Esophagus mucosa (tissue), 1 donor: ENCODE measurements at places on chromosomes 16 and 17. TPM values are rescaled to one million over a fixed set of nuclear protein-coding genes. Genes with fewer than 3 reads are reported as not detected.

GRCh38 chr17:73342050-73342522 is 30.3 kb upstream of the CDC42EP4 start:
- ATAC-seq, result peak; percentile 31

Gene HS3ST3B1
- total RNA-seq, result 2.5 TPM

DNA sequence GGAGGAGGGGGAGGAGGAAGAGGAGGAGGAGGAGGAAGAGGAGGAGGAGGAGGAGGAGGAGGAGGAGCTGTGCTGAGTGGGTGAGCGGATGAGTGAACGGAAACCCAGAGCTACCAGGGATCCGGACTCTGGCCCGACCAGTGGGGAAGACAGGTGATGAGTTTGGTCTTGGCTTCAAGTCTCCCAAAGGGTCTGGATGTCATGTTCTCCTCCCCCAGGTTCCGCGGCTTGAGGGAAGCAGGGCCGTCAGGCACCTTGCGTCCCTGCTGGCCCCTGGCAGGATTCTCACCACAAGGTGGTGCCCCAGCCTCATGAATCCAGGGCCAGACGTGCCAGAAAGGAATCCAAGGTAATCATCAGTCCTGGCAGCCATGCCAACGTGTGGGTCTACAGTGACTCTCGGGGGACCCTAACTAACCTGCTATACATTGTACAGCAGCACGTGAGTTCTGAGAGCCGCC is 13.5 kb upstream of the ABAT start:
- peak; percentile 90 for ATAC-seq

Gene CCDC92B
- 0.68 TPM for total RNA-seq

Gene ABCC3
- total RNA-seq, result 17.6 TPM

GRCh38 chr17:19328441-19329061 is 34.0 kb downstream of the B9D1 start:
- ATAC-seq, result no peak
